PC-3 (cell line): ENCODE measurements at places on chromosomes 1 and 21.
A peak's percentile ranks its signal among the peaks of the same experiment; 100 is the strongest.

GRCh38 chr1:234545517-234546386 lies 64.2 kb downstream of the IRF2BP2 start:
- no peak for DNase-seq

DNA sequence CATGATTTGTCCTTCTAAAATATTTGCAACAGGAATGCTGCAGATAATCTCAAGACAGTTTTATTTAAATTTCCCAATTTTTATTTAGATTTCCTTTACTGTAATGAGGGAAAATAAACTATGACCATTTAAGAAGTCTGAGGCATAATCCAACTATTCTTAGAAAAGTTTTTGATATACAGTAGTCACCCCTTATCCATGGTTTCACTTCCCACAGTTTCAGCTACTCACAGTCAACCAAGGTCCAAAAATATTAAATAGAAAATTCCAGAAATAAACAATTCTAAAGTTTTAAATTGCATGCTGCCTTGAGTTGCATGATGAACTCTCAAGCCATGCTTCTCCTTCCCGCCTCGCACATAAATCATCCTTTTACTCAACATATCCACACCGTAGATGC lies 33.3 kb downstream of the TOR3A start:
- no peak for DNase-seq

GRCh38 chr1:11134251-11134897 lies 34.7 kb upstream of the EXOSC10 start:
- DNase-seq: peak; percentile 95

DNA sequence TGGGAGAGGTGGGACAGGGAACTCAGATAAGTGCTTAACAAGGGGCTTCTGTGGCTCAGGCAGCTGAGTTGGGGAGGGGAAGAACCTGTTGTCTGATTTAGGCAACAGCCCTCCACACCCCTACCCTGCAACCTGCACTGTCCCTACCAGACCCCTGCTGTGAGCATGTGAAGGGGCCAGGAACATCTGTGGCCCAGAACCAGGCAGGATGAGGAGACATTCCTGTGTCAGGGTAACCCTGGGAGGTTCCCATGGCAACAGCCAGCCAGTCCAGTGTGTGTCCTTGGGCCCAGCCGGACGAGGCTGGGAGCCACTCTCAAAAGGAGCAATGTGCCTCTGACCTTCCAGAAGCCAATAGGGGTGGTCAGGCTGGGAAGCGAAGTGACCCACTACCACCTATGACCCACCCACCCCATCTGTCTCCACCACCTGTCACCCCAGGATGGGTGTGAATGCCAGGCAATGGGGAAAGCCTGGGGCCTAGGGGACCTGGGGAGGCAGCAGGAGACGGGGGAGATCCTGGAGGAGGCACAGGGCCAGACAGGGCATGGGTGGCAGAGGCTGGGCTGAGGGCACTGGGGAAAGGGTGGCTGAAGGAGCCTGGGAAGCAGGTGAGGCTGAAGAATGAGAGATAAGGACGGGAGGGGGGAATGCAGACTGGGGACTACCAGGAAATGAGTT lies 5.0 kb upstream of the PMVK start:
- no peak for DNase-seq

GRCh38 chr1:23500466-23500865 lies 16.5 kb upstream of the ASAP3 start:
- DNase-seq: no peak

- DNase-seq: peak; percentile 85
Observed at GRCh38 chr1:36350659-36351226, 27.3 kb upstream of the EVA1B start.

DNA sequence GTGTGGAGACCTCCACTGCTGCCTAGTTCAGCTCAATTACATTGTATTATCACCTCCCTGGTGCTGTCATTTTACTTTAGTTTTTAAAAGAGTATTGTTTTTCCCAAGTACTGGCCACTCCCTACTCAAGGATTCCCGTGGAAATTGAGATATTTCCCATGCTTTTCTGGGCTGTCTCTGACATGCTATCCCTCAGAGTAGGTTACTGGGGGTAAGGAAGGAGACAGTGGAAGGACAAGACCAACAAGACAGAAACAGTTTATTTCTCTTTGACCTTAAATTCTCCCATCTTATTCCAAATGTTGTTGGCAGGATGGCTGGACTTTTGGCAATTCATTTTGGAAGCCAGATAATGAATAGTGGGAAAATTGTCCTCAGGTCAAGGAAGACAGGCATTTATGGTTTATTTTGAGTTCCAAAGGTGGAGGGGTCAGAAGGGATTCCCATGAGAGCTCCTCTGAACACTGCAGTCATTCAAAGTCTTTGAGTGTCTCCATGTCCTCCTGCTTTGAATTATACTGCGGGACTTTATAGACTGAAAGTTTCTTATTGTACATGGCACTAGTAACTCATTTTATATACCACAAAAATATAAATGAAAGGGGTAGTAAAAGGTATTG lies 20.3 kb downstream of the RGS5 start:
- no peak for DNase-seq

- DNase-seq: peak; percentile 10
Observed at GRCh38 chr1:176222196-176222595, 15.1 kb upstream of the COP1 start.

GRCh38 chr1:169138866-169139670 lies 32.6 kb downstream of the ATP1B1 start:
- peak; percentile 29 for DNase-seq

- DNase-seq: peak; percentile 31
Observed at GRCh38 chr1:154463512-154463990, 38.5 kb upstream of the TDRD10 start.

DNA sequence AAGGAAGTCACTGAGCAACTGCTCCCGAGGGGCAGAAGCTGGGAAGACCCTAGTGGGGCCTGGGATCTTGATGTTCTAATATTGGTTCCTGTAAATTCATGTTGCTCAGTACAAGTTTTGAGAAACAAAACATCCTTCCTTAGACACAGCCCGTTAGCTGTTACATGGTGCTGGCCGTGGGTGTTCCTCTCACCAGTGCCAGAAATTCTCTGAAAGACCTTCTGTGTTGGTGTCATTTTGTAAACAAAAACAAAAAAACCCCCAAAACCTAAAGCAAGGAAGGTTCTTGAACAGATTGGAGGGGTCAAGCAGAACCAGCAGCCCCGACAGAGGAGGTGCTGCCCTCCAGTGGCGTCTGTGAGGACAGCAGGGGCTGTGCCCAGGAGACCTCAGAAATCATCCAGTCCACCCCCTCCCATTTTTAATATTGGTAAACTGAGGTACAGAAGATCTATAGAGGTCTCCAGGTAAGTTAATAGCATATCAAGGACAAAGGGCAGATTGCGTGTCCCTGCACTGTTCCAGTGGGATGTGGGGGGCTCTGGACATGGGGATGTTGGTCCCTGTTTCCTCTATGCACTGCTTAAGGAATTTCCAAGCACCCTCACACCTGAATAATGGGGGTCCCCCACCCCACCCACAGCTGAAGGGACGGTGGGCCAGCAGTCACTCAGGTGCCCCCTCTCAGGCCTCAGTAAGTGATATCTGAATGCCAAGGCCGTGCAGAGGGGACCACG lies 38.2 kb downstream of the SLC2A7 start:
- DNase-seq: peak; percentile 64

- DNase-seq: no peak
Observed at GRCh38 chr1:45013551-45014209, 1.6 kb downstream of the UROD start.

GRCh38 chr1:207964195-207964966 lies 53.5 kb upstream of the CD34 start:
- peak; percentile 21 for DNase-seq

GRCh38 chr1:151852733-151853132 lies 779 bp downstream of the THEM5 start:
- DNase-seq: no peak

DNA sequence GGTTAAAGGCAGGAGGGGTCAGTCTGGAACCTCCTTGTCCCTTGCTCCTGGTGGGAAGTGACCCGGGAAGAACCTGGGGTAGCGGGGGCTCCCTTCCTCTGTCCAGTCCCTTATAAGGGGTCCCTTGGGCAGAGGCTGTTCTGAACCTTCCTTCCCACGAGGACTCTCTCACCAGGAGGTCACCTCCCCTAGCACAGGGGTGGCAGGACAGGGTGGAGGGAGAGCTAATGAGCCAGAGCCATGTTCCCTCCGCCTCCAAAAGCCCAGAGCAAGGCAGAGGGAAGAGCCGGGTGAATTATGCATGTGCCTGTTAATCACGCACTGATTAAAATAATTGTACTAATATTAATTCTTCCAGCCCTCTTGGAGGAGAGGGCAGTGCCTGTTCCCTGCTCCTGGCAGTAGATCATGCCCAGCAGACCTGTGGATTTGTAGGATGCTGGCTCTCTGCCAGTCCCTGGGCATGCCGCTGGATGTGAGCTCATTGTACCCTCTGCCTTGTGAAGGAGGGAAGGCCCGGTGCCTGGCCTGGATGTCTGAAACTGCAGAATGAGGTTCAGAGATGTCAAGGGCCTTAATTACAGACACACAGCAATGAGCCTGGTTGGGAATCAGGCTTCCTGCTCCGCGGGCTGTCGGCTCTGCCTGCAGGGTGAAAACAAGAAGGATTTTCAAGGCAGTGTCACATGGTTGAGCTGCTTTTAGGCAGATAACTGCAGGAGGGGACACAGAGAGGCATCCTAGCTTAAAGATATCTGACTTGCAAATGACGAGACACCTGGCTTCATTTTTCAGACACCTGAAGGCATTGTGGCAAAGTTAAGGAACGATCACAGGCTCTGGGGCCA lies 68.2 kb downstream of the IGSF21 start:
- no peak for DNase-seq

- DNase-seq: no peak
Observed at GRCh38 chr1:201760516-201760915, 68.4 kb upstream of the IPO9 start.

DNA sequence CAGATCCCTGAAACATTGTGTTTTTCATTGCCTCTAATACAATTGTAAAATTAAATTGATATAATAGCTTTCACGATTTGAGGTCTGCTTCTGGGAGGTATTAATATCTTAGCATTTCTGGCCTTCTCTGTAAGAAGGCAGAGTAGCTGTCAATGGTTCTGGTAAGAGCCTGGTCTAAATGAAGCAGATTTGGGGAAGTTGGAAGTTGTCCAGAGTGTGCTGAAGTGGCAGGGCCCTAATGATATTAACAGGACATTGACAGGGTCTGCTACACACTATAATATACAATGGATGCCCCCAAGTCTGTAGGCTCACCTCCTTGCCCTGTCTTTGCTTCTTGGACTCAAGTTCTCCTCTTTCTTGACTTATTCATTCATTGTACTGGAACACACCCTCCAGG lies 99.5 kb downstream of the C4BPA start:
- DNase-seq: no peak

- DNase-seq: peak; percentile 3
Observed at GRCh38 chr1:12095452-12096263, 32.6 kb downstream of the TNFRSF8 start.

- peak; percentile 85 for DNase-seq
Observed at GRCh38 chr1:66503841-66504470, 30.0 kb upstream of the SGIP1 start.

DNA sequence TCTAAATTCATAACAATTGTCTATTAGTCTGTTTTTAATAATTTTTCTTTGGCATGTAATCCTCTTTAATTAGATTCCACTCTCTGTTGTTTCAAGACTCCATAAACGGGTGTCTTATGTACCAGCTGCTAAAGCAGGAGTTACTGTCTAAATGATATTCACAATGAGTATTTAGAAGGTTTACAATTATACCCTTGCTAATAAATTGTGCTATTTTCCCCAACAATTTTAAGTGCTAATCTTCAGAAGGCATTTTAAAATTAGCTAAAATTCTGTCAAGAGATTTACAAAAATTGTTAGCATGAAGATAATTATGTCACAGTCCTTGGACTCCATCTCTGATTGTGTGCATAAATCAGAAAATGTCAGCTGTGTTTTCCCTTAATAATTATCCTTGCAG lies 83.7 kb downstream of the DPYD start:
- no peak for DNase-seq

GRCh38 chr1:36864823-36865601 lies 169.3 kb downstream of the GRIK3 start:
- DNase-seq: no peak

GRCh38 chr1:192805832-192806323 lies 3.0 kb upstream of the RGS2 start:
- DNase-seq: peak; percentile 91

- no peak for DNase-seq
Observed at GRCh38 chr1:241181471-241181870, 175.5 kb downstream of the RGS7 start.

GRCh38 chr1:233815865-233816264 lies 88.6 kb upstream of the SLC35F3 start:
- DNase-seq: peak; percentile 52

DNA sequence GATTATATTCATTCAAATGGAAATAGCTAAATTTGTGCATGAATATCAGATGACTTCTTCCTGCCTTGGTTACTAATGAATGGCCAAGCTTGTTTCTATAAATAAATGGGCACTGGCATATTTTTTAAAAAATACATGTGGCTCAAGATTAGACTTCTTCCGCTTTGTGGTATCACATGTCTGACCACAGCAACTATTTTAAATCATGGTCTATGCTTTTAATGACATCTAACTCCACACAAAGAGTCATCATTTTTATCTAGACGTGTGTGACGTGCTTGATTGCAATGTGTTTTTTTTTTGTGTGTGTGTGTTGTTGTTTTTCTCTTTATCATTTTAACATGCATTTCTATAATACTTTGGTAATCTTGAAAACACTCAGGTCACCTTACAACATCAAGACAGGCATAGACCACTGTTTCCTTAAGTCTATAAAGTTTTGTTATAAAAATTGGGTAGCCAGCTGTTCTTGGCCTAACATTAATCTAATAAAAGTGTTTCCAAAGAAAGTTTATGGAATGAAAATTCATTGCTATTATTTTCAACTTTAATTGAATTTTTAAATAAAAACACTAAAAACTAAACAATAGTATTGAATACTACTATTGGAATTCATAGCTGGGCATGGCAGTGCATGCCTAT lies 29.5 kb downstream of the RGS1 start:
- DNase-seq: no peak

DNA sequence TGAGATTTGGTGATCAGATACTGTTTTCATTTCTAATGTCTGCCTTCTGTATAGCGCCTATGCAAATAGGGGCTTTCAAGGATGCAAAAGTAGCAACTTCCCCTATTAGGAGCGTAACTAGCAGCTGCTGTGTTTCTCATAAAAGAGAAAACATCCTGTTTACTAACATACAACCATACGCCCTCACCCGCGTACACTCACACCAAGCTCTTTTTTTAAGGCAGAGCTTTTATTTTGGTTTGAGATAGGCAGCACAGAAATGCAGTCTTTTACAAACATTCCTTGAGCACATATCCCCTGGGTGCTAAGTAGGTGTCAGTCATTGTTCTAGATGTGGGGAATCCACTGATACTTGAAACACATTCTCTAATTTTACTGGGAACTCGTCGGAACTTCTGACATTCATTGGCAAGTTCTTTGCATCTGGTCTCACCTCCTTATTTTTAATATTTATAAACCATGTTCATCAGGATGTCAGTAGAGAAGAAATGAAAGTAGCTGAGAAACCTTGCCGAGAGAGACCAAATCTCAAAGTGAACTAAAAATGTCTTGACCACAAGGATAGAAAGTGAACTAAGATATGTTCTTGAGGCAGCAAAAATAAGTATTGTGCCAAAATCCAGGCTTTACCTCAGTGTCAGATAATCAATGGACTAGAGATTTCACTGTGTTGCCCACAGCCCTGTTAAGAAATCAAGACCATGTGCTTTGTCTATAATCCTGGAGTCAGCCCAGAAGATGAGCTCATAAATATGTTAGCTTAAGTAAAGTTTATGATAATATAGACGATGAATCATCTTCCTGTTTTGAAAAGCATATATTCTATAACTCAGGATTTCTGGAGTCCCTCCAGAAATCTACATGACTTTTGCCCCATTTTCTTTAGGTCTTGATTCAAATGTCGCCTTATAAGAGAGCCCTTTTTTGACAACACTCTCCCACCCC lies 350.9 kb downstream of the ST6GALNAC3 start:
- DNase-seq: peak; percentile 56

- DNase-seq: peak; percentile 20
Observed at GRCh38 chr1:156504438-156504813, 3.9 kb upstream of the MEF2D start.
